ENCODE measurements at places on chromosomes 6 and 20.

DNA sequence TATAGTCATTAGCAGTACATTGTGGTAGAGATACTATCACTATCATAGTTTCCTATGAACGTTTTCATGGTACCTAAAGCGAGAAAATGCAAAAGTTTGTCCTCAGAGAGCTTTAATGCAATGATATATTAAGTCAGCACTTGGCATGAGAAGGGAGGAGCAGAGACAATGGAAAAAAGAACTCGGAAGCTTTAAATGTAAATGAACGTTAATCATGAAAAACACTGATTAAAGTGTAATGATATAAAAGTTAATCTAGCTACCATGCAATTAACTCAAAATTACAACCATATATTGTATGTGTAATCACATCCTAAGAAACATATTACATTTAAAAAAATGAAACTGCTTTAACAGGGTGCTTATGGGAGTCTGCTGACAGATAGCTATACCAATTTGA, 282.7 kb downstream of the HDGFL1 start:
- no peak for DNase-seq

- DNase-seq: no peak
Observed at GRCh38 chr20:62629864-62630470, 12.3 kb upstream of the SLCO4A1 start.

GRCh38 chr6:36124881-36125280, 5.4 kb upstream of the MAPK13 start:
- no peak for DNase-seq

DNA sequence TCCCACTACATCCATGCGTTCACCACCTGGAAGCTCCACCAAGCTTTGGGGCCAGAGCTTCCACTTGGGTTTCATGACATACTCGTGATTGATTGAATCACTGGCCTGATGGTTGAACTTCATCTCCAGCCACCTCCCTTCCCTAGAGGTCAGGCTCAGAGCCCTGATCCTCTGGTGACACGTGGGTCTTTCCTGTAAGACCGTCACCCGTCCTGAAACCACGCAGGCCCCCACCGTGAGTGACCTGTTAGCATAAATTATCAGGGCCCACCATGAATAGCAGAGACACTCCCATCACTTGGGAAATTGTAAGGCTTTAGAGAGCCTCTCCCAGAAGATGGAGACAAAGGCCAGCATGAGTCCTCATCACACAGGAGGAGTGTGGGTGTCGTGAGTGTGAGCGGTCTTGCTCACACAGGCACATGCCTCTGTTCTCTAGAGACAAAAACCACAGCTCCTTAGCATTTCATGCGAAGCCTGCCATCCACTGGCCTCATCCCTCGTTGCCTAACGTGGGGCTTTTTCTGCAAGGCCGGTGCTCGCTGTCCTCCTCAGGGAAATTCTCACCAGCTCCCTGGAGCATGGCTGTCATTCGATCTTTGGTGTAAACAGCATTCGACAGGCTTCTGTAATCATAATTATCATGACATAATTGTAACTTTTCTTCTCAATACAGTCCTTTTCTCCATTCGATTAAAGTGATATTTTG, 65.1 kb upstream of the DUSP22 start:
- no peak for DNase-seq

- no peak for DNase-seq
Observed at GRCh38 chr20:63028461-63028921, 21.7 kb upstream of the BHLHE23 start.

DNA sequence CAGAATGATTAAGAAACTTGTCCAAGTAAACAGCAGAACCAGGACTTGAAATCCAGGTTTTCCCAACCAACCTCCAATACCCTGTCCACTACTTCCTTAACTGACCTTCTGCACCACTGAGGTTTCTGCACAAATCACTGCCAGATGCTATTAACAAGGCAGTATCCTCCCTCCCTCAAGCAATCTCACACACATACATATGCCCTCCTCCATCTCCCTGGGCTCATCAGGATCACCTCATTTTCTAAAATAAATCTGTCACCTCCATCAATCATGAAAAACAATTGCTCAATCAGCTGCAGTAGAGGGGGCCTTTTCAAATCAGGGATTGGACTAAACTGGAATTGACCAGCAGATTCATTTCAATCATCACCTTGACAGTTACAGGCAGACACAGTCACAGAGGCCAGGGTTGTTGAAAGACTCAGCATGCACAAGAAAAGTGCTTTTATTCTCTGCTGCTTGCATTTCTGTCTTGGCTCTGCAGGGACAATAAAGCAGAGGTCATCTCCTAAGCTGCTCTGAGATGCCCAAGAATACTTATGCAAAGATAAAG, 539.4 kb downstream of the PTPRT start:
- no peak for DNase-seq
